ENCODE measurements at places on chromosomes 3 and 15.

DNA sequence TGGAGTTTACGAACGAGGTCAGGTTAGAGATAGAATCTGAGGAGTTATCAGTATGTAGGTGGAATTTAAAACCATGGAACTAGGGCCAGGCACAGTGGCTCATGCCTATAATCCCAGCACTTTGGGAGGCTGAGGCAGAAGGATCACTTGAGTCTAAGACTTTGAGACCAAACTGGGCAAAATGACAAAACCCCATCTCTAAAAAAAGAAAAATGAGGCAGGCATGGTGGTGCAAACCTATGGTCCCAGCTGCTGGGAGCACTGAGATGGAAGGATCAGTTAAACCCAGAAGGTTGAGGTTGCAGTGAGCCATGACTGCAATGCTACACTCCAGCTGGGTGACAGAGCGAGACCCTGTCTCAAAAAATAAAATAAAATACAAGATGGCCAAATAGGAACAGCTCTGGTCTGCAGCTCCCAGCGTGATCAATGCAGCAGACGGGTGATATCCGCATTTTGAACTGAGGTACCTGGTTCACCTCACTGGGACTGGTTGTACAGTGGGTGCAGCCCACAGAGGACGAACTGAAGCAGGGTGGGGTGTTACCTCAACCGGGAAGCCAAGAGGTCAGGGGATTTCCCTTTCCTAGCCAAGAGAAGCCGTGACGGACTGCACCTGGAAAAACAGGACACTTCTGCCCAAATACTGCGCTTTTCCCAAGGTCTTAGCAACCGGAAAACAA lies 33.3 kb downstream of the ZMAT3 start:
- no peak for DNase-seq

- no peak for DNase-seq
These were observed 8.5 kb downstream of the TNK2 start for GRCh38 chr3:195899701-195900435.

DNA sequence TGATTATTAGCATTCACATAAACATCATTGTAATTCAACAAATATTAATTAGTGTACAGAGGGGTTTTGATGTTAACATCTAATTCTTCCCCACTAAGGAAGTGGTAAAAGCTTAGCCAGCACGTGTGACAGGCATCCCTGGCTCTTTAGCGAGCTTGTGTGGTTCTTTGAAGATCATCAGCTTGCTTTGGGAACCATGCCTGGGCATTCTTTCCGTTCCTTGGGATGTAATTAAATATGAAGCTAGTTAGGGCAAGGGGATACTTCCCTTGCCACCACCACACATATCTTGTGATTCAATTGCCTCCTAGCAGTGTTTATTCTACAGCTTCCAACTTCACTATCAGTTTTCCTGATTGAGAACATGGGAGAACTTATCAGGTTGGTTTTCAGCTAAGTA lies 246.5 kb downstream of the MYRIP start:
- DNase-seq = no peak

DNA sequence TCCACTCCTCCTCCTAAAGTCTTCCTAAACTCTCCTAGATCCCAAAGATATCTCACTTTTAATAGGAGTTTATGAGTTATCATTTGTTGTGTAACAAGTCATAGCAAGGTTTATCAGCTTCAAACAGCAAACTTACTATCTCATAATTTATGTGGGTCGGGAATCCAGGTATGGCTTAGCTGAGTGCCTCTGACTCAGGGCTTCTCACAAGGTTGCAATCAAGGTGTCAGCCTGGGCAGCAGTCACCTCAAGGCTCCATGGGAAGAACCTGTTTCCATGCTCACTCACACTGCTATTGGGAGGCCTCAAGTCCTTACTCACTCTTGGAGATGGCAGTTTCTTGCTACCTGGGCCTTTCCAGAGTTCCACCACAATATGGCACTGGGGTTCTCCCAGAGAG lies 889.8 kb downstream of the MCTP2 start:
- no peak for DNase-seq

DNA sequence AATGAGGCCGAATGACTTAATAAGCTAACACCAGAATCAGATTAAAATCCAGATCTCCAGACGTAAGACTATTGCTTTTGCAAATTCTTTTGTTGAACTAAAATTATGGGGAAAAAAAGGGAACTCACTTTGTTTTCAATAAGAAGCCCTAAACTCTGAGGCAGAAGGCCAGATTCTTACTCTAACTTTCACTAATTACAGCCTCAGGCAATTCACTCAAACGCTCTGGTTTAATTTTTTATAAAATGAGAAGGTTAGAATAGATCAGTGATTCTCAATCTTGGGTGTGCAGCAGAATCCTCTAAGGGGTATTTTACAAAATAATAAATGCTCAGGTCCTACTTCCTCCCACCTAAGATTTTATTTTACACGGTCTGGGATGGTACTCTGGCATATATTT lies 38.1 kb downstream of the C3orf70 start:
- no peak for DNase-seq

DNA sequence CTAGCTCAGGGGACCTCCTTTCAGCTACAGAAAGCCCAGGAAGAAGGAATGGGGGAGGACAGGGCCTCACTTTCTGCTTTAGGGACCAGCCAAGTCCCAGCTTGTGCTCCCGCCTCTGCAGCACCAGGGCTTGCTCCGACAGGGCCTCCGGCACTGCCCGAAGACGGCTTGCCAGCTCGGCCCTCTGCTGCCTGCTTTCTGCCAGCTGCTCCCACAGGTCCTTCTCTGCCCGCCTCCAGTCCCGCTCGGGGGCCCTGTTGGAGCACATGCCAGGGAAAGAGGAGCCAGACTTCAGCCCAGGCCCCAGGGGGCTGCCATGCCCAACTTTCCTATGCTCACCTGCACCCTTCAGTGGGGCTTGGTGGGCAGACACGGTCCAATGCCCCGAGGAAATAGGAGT lies 4.3 kb upstream of the CLK3 start:
- no peak for DNase-seq

GRCh38 chr3:50274371-50275104 lies 4.3 kb upstream of the LSMEM2 start:
- peak; percentile 55 for DNase-seq

DNA sequence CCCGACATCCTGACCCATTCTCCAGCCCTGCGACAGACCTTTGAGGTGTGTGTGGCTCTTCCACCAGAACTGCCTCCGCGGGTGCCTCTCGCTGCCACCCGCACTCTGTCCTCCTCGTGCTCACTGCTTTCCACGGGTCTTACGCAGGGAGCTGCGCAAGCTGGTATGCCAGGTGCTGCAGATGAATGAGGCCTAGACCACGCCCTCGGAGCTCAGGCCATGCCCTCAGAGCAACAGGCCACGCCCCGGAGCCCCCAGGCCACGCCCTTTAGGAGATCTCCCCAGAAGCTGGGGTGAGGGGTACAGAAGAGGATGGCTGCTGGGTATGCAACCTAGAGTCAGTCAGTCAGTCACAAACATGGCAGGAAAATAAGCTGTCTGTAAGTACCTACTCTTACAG lies 300.3 kb downstream of the GABRG3 start:
- no peak for DNase-seq

- no peak for DNase-seq
These were observed 65.7 kb upstream of the OSTN start for GRCh38 chr3:191133359-191133758.

DNA sequence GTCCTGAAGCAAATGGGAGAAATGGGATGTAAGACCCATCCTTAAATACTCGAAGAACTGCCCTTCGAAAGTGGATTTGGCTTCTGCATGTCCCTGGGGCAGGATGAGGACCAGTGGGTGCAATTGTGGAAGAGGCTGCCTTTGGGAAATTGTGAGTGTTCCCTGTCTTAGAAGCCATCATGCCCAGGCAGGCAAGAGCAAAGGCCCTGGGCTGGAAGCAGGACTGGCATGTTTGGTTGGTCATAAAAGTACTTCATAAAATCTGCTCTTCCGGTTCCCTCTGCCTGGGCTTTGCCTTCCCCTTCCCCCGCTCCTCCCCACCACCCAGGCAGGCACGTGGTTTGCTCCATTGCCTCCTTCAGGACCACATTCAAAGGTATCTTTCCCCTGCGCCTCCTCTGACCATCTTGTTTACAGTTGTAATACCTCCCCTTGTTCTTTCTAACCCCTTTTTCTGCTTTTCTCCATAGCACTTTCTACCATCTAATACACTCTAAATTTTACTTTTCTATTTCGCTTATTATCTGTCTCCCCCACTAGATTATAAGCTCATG lies 8.3 kb downstream of the MINAR1 start:
- DNase-seq = no peak

DNA sequence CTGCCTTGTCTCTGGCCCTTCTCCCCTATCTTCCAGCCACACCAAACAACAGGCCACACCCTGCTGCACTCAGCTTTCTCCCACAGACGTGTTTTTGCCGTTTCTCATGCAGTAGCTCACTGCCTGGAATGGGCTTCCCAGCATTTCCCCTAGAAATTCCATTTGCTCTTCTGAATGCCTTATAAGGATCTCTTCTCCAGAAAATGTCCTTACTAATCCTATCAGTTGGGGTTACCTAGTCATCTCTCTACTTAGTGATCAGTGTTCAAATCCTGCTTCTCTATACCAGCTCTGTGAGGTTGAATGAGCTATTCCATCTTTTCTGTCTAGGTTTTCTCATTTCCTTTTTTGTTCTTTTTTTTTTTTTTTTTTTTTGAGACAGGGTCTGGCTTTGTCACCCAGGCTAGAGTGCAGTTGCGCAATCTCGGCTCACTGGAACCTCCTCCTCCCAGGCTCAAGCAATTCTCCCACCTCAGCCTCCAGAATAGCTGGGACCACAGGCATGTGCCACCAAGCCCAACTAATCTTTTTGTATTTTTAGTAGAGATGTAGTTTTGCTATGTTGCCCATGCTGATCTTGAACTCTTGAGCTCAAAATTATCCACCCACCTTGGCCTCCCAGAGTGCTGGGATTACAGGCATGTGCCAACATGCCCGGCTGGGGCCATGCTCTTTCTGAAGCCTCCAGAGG lies 98.2 kb upstream of the CHD2 start:
- no peak for DNase-seq

DNA sequence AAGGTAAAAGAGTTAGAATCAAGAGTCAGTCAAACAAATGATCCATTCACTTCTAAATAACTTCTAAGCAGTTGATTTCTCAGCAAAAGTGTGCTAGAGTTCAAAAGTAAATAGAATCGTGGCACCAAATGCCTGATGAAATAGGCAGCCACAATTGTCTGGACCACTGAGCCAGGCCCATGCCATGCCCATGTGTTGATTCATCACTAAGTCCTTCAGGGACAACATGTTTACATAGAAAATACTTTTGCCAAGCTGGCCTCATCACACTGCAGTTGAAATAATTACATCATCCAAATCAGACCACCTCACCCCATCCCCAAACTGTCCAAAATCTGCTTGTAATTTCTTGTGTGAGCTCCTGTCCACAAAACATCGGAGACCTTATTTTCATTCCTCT lies 216.3 kb downstream of the IGSF11 start:
- DNase-seq = no peak

- no peak for DNase-seq
These were observed 141.2 kb upstream of the SLC7A14 start for GRCh38 chr3:170726976-170727661.

DNA sequence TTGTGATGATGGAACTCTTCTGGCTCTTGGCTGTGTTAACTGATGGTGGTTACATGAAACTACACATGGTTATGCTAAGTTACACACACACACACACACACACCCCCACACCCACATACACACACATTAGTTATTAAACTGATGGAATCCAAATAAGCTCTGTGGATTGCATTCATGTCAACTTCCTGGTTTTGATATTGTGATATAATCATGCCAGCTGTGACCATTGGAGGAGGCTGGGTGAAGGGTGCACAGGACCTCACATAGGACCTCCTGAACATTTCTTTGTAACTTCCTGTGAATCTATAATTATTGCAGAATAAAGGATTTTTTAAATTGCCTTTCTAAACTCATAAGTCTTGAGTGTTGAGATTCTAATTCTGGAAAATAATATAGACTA lies 58.9 kb upstream of the LIMD1 start:
- no peak for DNase-seq

GRCh38 chr3:72536206-72536877 lies 311.9 kb downstream of the SHQ1 start:
- no peak for DNase-seq

DNA sequence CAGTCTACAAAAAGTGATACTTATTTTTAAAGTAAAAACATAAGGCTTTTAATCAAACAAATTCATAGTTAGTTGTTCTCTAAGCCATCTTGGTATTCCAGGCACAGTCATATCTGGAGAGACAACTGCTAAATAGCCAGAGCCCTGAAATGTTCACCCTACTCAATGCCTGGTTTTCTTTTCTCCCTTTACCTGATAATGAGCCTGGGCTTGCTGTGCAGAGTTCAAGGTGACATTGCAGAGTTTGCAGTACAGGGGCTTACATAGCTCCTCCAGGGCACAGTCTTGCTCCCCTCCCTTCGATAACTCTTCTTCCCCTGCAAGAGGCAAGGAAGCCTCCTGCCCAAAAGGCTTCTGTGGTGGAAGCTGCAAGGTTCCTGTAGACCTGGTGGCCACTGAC lies 4.3 kb downstream of the ZMAT3 start:
- no peak for DNase-seq

DNA sequence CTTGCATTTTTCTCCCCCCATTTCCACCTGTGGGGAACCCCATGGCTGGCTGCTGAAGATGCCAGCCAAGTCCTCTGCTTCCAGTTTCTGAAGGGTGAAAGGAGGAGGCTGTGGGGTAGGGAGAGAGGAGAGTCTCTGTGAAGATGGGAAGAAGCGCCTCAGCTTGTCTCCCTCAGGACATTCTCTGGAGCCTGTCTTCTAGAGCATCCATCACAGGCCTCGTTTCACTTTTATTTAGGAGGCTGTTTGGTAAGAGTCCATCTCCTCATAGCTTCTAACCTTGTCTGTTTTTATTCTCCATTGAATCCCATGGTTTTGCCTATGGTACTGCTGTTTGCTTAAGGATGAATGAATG lies 8.8 kb upstream of the LCTL start:
- DNase-seq = no peak

- no peak for DNase-seq
These were observed 14.7 kb downstream of the SKIC8 start for GRCh38 chr15:78284758-78285157.

DNA sequence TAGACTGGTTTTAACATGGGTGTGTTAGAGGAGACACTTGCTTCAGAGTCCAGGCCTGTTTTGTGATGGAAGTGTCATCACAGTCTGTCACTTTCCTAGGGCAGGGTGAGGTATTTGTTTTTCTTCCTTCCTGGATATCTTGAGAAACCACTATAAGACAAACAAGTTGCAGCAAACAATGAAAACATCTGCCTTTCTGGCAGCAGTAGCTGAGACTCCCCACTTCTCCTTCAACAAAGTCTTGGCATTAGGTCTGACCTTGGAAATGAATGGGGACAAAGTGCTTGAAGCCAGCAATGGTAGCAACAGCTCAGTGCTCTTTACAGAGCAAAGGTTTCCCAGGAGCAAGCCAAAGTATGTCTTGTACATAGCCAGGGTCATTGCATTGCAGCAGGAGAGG lies 64.6 kb downstream of the CD200 start:
- no peak for DNase-seq

DNA sequence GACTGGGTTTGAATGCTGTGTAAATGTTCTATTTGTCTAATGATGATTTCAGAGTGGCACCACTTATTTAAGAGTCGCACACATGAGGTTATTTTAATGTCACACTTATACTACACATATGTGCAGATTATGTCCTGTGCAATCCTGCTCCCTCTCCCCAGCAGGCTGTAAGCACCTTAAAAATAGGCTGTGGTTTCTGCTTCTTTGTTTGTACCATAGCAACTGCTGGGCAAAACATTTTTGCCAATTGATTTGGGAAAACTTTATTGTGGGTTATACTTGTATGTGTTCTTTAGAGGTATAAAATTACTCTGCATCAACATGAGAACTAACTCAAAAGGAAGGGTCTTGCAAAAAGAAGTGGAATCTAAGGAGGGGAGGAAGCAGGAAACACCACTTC lies 318.5 kb downstream of the NTRK3 start:
- DNase-seq = no peak
